ENCODE measurements at places on chromosomes 1 and 21.

DNA sequence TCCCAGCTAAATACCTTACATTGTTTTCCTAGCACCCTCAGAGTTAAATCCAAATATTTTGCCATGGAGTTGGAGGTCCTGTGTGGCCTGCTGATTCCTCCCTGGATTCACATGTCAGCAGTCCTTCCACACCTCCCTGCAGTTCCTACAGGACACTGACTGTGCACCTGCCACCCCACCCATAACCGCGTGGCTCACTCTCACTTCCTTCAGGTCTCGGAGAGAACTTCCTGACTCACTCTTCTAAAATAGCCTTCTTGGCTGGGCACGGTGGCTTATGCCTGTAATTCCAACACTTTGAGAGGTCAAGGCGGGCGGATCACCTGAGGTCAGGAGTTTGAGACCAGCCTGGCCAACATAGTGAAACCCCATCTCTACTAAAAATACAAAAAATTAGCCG, 8.4 kb upstream of the CAMTA1 start:
- no peak for DNase-seq

DNA sequence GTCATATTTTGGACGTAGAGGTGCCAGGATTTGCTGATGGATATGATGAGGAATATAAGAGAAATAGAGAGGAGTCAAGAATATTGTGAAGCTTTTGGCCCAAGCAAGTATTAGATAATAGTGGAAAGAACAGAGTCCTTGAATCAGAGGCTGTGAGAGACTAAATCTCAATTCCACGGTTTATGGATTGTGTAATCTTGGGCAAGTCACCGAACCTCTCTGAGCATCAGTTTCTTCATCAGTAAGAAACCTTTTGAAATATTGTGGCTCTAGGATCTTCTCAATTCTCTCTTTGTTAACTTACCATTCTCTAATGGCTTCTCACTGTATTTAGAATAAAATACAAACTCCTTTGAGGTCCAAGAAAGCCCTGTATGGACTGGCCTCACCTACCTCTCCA, 77.6 kb downstream of the RPS6KA1 start:
- DNase-seq, result no peak

- DNase-seq, result no peak
Measured at GRCh38 chr21:31282095-31282709, 61.9 kb downstream of the TIAM1 start.

GRCh38 chr1:16063226-16063829, 10.1 kb downstream of the FAM131C start:
- no peak for DNase-seq

DNA sequence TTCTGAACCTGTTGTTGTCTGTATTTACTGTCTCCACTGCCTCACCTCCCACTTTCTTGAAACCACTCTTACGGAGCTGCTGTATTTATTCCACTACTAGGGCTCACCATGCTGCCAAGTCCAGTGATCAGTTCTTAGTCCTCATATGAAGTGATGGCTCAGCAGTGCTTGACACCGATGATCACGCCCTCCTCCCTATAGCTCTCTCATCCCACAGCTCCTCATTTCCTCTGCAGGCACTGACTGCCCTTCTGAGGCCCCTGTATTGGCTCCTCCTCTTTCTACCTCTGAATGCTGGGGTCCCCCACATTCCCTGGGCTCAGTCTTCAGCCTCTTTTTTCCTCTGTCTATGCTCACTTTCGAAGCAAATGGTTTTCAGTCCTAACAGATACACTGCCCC, 3.4 kb downstream of the CLCA1 start:
- DNase-seq, result no peak

DNA sequence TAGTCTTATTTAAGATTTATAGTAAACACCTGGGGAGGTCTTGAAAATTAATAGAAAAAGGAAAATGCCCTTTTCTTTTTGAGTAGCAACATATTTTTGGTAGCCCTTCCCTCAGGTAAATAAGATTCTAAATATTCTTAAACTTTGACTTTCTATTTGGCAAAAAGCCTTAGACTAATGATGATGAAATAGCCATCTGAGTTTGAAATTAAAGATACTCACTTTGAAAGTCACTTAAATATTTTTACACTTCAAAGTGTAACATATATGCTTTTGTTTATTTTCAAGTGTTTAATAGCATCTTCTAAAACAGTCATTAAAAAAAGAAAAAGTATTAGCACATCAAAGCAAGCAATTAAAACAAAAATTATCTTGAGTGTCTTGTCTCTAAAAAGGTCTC, 135.1 kb downstream of the NEK7 start:
- DNase-seq, result no peak

DNA sequence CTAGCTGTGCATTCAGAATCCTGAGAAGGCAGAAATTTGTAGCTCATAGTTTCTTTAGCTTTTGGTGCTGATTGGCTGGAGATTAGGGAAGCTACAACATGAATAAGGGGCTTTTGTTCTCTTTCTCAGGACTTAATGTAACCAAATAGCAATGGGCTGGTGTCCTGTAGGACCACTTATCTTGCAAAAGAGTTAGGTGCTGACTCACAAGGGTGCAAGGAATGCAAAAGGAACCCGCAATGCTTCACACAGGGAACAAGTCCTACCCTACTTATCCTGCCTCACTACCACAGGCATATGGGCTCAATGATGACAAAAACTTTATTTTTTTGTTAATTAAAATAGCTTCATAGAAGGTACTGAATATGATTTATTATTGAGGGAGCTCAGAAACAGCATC, 541.5 kb downstream of the AMY1C start:
- DNase-seq, result no peak

GRCh38 chr1:93567255-93567918, 114.2 kb downstream of the BCAR3 start:
- DNase-seq, result no peak

GRCh38 chr1:86583032-86583431, 36.2 kb downstream of the CLCA4 start:
- DNase-seq, result no peak

DNA sequence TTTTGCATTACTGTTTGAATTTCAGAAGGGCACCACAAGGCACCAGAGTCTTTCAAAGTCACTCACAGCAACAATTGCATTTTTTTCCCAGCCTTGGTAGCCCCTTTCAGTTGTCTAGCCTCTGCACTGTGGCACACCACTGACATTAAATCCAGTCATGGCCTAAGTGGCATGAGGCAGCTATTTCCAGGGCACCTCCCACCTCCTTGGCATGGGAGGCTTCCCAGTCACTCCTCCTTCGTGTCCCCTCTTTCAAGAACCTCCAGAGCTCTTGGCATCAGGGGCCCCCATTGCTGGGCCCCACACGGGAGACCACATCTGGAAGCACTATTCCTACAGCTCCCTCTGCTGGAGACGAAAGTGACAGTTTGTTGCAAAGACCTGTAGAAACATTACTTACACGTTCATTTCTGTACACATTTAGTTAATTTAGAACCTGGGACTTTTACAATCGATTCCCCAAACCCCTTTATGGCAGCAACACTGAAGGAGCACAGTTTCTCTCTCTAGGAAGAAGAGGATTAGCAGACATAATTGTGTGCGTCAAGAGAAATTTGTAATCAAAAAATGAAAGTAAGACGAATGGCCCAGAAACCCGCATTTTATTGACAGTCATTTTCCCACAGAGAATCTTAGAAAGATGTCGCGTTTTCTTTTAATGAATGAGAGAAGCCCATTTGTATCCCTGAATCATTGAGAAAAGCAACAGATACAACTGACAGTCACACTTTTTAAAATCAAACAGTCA, 5.7 kb upstream of the CHD5 start:
- DNase-seq, result no peak

GRCh38 chr1:24329797-24330543, 10.8 kb downstream of the GRHL3 start:
- no peak for DNase-seq

DNA sequence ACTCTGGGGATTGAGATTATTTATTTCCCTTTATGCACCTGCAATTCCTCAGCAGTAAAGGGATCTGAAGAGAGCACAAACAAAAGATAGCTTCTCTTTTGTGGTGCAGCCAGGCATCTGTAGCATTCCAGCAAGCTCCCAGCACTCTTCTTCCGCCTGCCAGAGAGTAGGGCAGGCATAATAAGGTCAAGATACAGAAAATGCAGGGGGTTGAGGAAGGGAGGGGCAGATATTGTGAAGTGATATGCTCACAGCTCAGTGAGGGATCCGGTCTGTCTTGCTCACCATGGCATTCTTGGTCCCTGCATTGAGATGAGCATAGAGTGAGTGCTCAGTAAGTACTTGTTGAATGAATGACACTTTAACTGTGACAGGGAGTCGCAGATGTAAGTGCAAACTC, 23.9 kb downstream of the FASLG start:
- DNase-seq, result no peak

DNA sequence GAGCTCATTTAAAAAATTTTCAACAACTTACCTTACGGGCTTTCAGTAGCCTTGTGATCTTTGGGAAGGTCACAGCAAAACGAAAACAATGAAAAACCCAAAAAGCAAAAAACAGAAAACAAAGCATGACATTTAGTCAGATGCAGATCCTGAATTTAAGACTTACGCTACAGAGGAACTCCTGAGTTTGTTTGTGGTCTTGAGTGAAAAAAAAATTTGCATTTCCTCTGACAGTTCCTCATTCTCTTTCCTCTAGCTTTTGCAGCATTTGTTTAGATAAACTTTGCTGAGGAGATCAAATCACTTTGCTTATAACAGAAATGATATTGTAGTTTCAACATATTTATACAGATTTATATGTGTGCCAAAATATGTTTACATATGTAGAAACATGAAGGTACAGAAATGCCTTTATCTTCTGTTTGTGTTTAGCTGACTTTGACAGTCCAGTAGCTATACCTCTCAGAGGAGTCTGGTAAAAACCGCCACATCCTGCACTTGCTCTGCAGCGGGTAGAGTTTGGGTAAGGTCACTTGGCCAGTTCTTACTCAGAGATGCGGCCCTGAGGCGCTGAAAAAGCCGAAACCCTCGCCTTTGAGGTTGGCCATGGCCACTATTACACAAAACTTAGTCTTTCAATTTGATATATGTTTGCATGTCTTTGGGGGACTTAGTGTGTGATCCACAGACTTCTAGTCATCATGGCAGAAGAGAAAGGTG, 142.5 kb downstream of the TNR start:
- no peak for DNase-seq

GRCh38 chr1:155006601-155007101, 4.0 kb downstream of the ZBTB7B start:
- DNase-seq, result no peak

- no peak for DNase-seq
Measured at GRCh38 chr1:39902460-39902807, 717 bp upstream of the MYCL start.

Measured in stimulated activated CD4-positive, alpha-beta T cell treated with anti-CD3 and anti-CD28 coated beads, Interleukin-1b, Interleukin-23, amount 100 ng/mL, for 1 hour (primary cell).